Stimulated activated CD8-positive, alpha-beta memory T cell treated with anti-CD3 and anti-CD28 coated beads, Interleukin-4, amount 100 ng/mL, for 1 hour (primary cell): ENCODE measurements at places on chromosomes 4 and X.

- no peak for DNase-seq
Measured at GRCh38 chrX:94551831-94552230, 877.8 kb downstream of the FAM133A start.

GRCh38 chrX:70479922-70480659, 35.5 kb downstream of the DLG3 start:
- DNase-seq = no peak

DNA sequence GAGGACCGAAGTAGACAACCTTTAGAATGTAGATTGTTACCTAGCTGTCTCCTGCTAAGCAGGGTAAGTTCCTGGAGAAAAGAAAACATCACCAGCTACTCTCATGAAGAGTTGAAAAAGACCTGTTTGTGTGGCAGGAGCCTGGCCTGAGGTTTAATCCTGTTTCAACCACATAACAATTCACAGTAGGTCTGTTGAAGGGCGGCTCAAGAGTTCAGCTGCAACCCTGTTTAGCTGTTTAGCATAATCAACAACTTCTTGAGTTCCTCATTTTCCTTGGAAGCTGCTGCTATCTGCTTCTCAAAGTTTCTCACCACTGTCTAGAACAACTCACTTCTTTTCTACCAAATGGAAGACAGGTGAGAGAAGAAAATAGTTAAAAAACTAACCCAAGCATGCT, 170.4 kb upstream of the TET2 start:
- no peak for DNase-seq

DNA sequence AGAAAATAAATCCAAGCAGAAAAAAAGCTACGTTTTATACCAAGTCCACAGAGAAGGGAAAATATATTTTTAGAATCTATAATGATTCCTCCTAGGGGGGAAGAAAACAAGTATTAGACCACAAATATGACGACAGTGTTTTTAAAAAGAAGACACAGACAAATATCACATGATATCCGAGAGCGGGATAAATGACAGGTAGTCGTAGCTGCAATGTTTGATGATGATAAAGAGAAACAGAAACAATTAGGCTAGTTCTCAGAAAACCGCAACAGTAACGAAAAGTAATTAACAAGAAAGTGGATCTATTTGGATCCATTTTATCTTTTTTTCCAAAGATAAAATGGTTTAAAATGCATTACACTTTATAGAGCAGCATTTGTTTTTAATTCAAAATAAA, 918 bp downstream of the HAUS3 start:
- no peak for DNase-seq

GRCh38 chrX:44299177-44299576, 44.3 kb downstream of the EFHC2 start:
- DNase-seq = no peak

DNA sequence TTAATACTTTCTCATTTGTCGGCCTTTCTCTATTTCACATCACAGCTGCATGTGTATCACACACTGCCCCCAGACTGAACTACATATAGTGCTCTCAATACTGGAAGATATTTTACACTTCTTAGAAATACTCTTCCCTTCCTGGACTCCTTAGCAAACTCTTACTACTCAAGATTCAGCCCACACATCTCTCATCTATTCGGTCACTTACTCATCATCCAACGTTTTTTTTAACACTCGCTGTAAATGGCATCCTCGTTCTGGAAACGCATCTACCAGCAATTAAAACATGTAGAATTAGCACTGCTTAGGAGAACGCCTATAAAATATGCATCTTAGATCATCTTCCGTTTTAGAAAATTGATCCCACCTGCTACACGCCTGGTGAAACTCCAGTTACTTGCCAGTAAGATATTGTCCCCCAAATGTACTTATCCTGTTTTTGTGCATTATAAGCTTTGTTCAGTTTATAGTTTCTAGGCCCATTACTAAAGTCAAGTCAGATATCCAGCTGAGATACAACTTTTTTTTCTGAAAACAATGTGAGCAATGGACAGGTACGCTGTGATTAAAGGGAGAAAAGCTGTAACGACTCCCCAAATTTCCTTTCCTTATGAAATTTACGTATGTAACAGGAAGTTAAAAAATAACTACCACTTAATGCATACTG, 1.0 kb downstream of the LRP2BP start:
- no peak for DNase-seq
